ENCODE measurements at places on chromosomes 4 and X. TPM values are rescaled to one million over a fixed set of nuclear protein-coding genes. Genes with fewer than 3 reads are reported as not detected.

The RPS6KA6 gene
- total RNA-seq: 0.17 TPM

The GPRIN3 gene
- 22.7 TPM for total RNA-seq

The ZMAT1 gene
- 3.7 TPM for total RNA-seq

The KCND1 gene
- total RNA-seq: 2.5 TPM

The USP17L12 gene
- total RNA-seq: not detected

The DMRTC1 gene
- total RNA-seq: not detected

The HTN1 gene
- not detected for total RNA-seq

The SSX2B gene
- total RNA-seq: not detected

The PLS3 gene
- total RNA-seq: 0.52 TPM

The GUCY1B1 gene
- 0.24 TPM for total RNA-seq

The STS gene
- total RNA-seq: 0.81 TPM

The AFF2 gene
- total RNA-seq: 0.36 TPM

The NSUN7 gene
- total RNA-seq: 0.07 TPM

The DDX53 gene
- not detected for total RNA-seq

The CXorf58 gene
- 0.17 TPM for total RNA-seq

The TEX28 gene
- not detected for total RNA-seq

The TMSB15A gene
- 0.45 TPM for total RNA-seq

The ADGRL3 gene
- not detected for total RNA-seq

The ARHGAP36 gene
- total RNA-seq: not detected

The SPANXA1 gene
- not detected for total RNA-seq

Measured in activated CD4-positive, alpha-beta memory T cell treated with anti-CD3 and anti-CD28 coated beads for 36 hours (primary cell).